Heart left ventricle (tissue), 16 donors: ENCODE measurements at places on chromosomes 2 and 18. TPM values are rescaled to one million over a fixed set of nuclear protein-coding genes. Genes with fewer than 3 reads are reported as not detected.

FBXO41 gene
- 0.42 TPM for polyA plus RNA-seq

G6PC2 gene
- polyA plus RNA-seq = not detected

UNC80 gene
- not detected for polyA plus RNA-seq

SERPINB12 gene
- polyA plus RNA-seq = not detected

CAD gene
- polyA plus RNA-seq = 3.2 TPM

RAB6C gene
- polyA plus RNA-seq = 0.08 TPM

SLC35G4 gene
- polyA plus RNA-seq = not detected

HSBP1L1 gene
- 27.5 TPM for polyA plus RNA-seq

UBE2E3 gene
- 66.5 TPM for polyA plus RNA-seq

HOXD13 gene
- polyA plus RNA-seq = not detected

SLC19A3 gene
- polyA plus RNA-seq = 0.40 TPM

LYPD1 gene
- polyA plus RNA-seq = 0.33 TPM

AFF3 gene
- 3.2 TPM for polyA plus RNA-seq

CXCR2 gene
- 0.19 TPM for polyA plus RNA-seq

CYRIA gene
- 1.6 TPM for polyA plus RNA-seq

RGPD4 gene
- not detected for polyA plus RNA-seq

IL1F10 gene
- not detected for polyA plus RNA-seq

FAM110C gene
- polyA plus RNA-seq = 1.4 TPM

CABLES1 gene
- 1.5 TPM for polyA plus RNA-seq

PTPRN gene
- polyA plus RNA-seq = 0.12 TPM

AMER3 gene
- polyA plus RNA-seq = not detected

FNDC4 gene
- polyA plus RNA-seq = 2.0 TPM

PRKAG3 gene
- polyA plus RNA-seq = not detected

ZBTB7C gene
- 0.68 TPM for polyA plus RNA-seq

MC2R gene
- polyA plus RNA-seq = not detected

RBM43 gene
- polyA plus RNA-seq = 1.1 TPM

SNORC gene
- polyA plus RNA-seq = 0.46 TPM

CD28 gene
- 0.08 TPM for polyA plus RNA-seq

TMEM163 gene
- 0.42 TPM for polyA plus RNA-seq

IL36A gene
- polyA plus RNA-seq = not detected
